ENCODE measurements at places on chromosomes 7 and 10. TPM values are rescaled to one million over a fixed set of nuclear protein-coding genes. Genes with fewer than 3 reads are reported as not detected.

The RASA4 gene
- total RNA-seq = 17.1 TPM

The KCNH2 gene
- total RNA-seq = 97.3 TPM

The FOXI2 gene
- total RNA-seq = not detected

The ANKRD1 gene
- 2,249 TPM for total RNA-seq

GRCh38 chr10:114911052-114911711 is 26.8 kb upstream of the TRUB1 start:
- no peak for DNase-seq

- no peak for DNase-seq
Measured at GRCh38 chr7:31258391-31258790, 82.1 kb downstream of the NEUROD6 start.

DNA sequence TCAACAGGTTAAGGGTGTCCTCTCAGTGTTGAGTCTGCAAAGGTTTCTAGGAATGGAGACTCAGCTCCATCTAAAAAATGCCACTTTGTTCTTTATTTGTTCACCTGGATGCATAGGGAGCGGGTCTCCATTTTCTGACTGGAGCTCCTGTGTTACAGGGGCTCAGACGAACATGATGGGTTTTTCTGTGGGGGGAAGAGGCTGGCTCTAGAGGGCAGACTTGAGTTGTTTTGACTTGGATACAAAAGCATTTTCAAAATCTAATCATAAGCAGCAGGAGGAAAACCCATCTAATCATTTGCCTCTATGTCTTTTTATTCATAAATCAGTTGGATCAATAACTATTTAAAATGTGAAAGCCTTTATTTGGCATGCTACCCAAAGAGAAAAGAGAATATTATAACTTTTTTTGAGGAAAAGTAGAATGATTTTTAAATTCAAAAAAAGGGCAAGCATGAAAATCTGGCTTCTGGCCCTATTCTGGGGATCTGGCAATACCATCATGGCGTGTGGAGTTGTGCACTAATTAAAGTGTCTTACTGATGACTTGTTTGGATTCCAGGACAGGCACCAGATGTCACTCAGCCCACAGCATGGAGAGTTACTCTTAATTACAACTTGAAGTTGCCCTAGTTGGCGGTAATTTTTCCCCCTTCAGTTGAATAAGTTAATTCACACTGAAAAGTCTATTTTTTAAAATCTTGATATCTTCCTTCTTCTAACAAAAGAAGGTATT is 594.9 kb downstream of the REEP3 start:
- no peak for DNase-seq

GRCh38 chr10:119233821-119234220 is 26.4 kb downstream of the GRK5 start:
- no peak for DNase-seq

- peak; percentile 70 for DNase-seq
Measured at GRCh38 chr7:129308047-129308446, 83.2 kb downstream of the AHCYL2 start.

Measured in Right ventricle myocardium inferior (tissue), 1 donor.